GM23338 (cell line): ENCODE measurements at places on chromosomes 3 and 15. TPM values are rescaled to one million over a fixed set of nuclear protein-coding genes. Genes with fewer than 3 reads are reported as not detected.

- no peak for DNase-seq
These were observed 28.0 kb upstream of the DUSP7 start for GRCh38 chr3:52084216-52084945.

DNA sequence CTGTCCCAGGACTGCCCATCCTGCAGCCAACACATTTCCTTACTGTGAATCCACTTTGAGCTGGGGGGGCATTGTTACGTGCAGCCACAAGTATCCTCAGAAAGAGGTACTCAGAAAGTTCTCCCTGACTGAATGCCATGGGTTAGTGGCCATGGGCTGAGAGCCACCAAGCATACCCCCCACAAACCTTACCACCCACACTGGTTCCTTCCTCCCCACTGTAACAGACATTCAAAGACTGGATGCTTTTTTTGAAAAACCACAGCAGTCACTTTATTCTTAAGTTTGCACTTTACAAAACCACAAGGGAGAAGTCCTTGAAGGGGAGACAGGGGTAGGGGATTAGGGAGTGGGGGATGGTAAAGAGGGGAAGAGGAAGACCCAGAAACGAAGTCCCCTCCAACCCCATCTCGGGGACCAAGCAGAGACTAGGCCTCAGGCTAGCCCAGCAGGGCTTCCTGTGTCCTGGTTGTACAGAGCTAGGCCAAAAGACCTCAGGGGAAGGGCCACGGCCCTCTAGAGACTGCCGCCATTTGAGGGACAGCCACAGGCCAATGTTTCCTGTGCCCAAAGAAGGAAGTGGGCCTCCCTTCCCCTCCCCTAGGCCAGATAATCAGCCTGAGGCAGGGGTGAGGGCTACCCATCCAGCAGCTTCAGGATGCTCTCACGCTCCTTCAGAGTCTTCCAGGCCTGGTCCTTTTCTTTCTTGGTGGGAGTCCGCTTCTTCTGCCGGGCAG, 10.1 kb upstream of the CAMK1 start:
- DNase-seq, result no peak

DNA sequence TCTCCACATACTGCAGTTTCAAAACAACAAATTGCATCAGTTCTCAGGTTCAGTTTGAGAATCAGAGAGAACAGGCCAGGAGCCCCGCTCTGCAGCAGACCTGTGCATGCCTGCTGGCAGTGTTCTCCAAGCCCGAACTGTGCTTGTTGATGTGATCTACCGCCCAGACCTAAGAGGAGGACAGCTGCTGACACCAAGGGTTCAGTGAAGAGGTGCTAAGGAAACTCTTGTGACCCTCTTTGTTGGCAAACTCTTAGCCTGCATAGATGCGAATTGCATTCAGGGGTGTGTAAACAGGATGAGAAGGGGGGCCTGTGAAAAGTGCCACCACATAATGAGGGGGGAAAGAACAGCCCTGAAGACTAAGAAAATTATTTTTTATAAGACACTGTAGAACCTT, 89.8 kb downstream of the PDE8A start:
- no peak for DNase-seq

DNA sequence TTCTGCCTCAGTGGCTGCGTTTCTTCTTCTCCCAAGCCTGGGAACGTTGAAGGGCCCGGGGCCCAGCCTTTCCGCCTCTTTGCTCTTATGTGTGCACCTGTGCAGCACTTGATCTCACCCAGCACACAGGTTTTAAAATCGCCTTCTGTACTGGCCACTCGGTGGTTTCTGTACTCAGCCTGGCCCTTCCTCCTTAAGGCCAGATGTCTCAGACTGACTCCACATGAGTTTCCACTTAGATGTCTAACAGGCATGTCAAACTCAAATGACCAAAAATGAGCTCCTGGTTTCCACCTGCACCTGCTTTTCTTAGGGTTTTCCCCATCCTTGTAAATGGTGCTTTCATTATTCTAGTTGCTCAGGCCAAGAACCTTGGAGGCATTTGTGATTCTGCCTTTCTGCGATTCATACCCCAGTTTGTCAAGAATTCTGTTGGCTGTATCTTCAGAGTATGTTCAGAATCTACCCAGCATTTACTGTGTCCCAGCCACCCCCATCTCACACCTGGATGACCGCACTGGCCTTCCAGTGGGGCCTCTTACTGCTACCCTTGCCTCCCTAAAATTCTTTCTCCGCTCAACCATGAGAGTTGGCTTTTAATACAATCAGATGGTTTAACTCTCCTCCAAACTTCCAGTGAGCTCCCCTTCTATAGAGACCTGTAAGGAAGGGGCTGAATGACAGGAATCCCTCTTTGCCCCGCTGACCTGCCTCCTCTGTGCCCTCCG, 2.2 kb upstream of the TRAK1 start:
- DNase-seq, result no peak

- no peak for DNase-seq
These were observed 185.1 kb upstream of the TGFBR2 start for GRCh38 chr3:30421266-30421665.

DNA sequence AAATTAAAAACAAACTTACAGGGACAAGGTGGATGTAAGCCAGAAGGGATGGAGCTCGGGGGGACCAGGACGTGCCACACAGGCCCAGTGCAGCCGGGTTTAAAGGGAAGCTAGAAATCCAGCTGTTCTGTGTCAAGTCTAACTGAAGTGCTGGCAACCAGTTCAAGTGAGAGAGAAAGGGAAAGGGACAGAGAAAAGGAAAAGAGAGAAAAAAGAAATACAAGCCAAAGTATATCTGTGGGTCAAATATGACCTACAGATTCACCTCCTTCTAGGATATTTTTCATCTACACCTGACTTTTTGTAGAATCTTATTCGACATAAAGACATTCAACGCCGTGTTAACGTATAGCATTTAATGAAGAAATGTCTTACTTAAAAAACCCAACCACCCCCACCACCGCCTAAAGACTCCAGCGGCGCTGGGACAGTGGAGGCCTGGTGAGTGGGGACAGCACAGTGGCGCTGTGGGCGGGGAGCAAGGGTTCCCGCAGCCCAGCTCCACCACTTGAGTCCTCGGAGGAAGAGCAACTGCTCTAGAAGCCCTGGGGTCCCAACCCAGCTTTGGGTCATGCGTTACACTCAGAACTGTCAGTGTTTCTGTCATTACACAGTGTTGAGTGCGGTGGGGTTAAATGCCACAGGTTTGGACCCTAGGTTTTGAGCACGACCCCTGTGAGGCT, 62.3 kb downstream of the CHSY1 start:
- DNase-seq, result no peak

DNA sequence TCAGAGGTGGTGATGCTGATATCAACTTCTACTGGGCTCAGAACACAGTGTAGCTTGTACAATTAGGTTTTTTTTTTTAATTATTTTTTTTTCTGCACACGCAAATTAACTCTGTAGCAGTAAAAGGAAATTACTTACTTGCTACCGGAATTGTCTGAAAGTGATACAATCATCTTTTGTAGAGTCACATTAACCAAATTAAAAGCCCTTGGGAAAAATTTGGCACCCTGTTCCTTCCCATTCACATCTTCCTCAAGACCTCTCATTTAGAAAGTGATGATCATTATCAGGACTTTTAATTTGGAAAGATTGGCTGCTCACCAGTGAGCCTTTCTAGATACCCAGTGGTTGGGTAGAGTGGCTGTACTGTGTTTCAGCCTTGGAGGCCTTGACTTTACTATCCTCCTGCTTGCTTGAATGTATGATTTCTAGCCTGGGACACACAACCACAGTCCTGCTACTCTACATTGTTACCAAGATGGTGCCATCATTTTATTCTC, 158.3 kb downstream of the ECT2 start:
- no peak for DNase-seq

DNA sequence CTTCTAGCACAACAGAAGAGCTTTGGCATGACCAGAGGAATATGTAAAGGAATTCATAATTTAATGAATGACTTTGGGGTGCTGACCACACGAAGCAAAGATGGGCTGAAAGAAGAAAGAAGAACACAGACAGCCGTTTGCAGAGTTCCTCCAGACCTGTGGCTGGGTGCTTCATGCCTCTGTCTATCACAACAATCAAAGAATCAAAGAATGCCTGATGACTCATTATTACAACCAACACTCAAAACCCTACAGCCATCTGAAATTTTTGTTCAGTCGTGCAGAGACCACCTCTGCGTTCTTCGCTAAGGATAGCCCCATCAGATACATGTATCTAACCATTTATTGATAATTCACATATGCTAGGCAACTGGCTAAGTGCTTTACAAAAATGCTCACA, 129.0 kb upstream of the PRICKLE2 start:
- no peak for DNase-seq

DNA sequence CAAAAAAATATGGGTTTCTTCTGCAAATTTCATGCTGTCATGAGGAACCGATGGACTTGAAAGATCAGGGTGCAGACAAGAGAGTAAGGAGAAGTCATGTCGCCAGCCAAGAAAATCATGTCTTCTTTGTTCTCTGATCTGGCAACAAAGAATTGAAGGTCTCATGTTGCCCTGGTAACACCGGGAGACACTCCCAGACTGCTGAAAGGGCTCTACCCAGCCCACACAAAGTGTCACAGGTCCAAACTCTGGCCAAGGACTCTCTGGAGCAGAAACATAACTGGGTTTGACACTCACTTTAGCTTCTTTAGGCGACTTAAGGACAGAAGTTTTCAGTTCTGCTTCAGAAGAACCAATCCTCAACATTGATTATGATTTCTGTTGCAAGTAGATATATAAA, 42.9 kb downstream of the SIDT1 start:
- DNase-seq, result peak; percentile 32

GRCh38 chr3:132554437-132554836, 42.6 kb upstream of the ACKR4 start:
- no peak for DNase-seq

GRCh38 chr15:36645106-36645505, 65.7 kb downstream of the CDIN1 start:
- DNase-seq, result no peak

DNA sequence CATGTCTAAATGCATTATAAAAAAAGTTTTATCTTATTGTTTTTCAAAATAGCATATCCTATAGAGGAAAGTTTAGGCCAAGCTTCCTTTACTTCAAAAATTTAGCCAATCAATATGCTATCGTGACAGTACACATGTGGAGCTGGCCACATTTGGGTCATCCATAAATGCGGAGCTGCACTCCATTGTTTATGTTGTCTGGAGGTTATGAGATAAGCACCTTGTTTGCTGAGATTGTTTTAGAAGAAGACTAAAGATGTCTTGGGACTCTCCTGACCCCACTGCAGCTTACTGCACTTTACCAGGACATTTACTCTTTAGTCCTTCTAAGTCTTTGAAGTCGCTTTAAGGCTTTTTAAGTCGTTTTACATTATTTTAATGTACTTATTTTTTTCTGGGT, 265.9 kb downstream of the OCA2 start:
- DNase-seq, result no peak

- no peak for DNase-seq
These were observed 492.5 kb upstream of the TGFBR2 start for GRCh38 chr3:30113906-30114305.

GRCh38 chr3:101938262-101938847, 89.0 kb downstream of the NFKBIZ start:
- DNase-seq, result no peak

DNA sequence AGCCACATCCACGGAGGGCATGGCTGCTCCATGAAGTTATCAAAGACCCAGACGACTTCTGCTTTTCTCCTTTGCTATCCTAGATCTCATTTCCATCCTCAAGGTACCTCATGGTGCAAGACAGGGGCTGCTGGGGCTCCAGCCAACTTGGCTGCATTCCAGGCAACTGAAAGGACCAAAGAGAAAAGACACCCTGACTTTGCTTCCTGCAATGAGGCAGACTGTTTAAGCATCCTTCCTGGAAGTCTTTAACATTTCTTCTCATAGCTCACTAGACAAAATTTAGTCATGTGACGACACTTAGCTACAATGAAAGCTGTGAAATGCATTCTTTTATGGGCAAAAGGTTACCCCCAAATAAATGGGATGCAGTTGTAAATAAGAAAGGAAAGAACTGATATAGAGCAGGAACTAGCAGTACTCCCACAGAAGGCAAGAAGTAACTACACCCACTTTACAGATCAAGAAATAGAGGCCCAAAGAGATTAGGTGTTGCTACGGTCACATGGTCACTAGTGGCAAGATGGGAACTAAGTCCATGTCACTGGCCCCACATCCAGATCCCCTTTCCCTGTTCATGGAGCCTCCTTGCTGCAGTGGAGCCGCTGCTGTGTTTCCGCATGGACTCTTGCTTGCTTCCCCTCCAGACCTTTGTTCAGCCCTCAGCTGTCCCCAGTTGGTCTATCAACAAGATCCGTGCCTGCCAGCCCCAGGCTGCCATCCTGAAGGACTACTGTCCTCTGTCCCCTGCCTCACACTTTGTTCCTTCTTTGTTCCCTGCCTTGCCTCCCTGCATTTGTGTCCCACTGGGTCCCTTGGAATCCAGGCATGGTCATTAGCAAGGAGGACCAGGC, 107.0 kb downstream of the XXYLT1 start:
- no peak for DNase-seq

DNA sequence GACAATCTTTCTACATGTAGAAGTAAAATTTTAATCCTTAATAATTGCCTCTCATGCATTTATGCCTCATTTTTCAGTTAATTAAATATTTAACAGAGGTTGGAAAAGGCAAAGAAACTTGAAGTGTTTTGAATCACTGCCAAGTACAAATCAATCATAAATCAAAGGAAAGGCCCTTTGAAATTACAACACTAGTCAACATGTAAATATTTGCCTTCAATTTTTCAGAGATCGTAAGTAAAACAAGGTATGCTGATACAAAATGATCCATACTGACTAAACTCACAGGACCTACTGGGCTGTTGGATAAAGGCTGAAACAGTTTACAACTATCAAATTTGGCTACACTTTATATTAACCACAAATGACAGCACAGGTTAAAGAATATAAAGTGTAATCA, 33.9 kb downstream of the ZBBX start:
- DNase-seq, result no peak

- DNase-seq, result no peak
These were observed 145.5 kb downstream of the GMNC start for GRCh38 chr3:190716961-190717360.

GRCh38 chr3:179299999-179300613, 22.7 kb upstream of the ZNF639 start:
- DNase-seq, result no peak

- no peak for DNase-seq
These were observed 31.2 kb upstream of the TNIK start for GRCh38 chr3:171491361-171491760.

ITGB5 gene
- total RNA-seq, result 242 and 269 TPM in 2 replicates

CATSPER2 gene
- 1.1 and 4.4 TPM in 2 replicates for total RNA-seq

TNFAIP8L3 gene
- 0.31 and 0.54 TPM in 2 replicates for total RNA-seq

ARL6IP5 gene
- 28.8 and 35.5 TPM in 2 replicates for total RNA-seq

ECE2 gene
- 0.24 TPM in 1 of 2 replicates, not detected in the other for total RNA-seq

CCR8 gene
- not detected in 2 replicates for total RNA-seq

SLC12A1 gene
- 0.19 and 0.59 TPM in 2 replicates for total RNA-seq

ZNF774 gene
- 1.5 and 1.8 TPM in 2 replicates for total RNA-seq
